ENCODE measurements at places on chromosomes 3 and 15. TPM values are rescaled to one million over a fixed set of nuclear protein-coding genes. Genes with fewer than 3 reads are reported as not detected.

IREB2 gene
- 78.6 TPM for total RNA-seq

ADGRG7 gene
- total RNA-seq = not detected

KBTBD8 gene
- total RNA-seq = 8.0 TPM

IGSF10 gene
- not detected for total RNA-seq

CRYGS gene
- total RNA-seq = 5.4 TPM

LDHAL6B gene
- not detected for total RNA-seq

IGSF11 gene
- total RNA-seq = 0.14 TPM

CCDC54 gene
- not detected for total RNA-seq

PLA2G4D gene
- not detected for total RNA-seq

TMEM202 gene
- not detected for total RNA-seq

DLL4 gene
- not detected for total RNA-seq

SERINC4 gene
- 0.23 TPM for total RNA-seq

GOLGA8T gene
- total RNA-seq = not detected

LRRC31 gene
- not detected for total RNA-seq

MLF1 gene
- total RNA-seq = 0.25 TPM

CCR8 gene
- 12.6 TPM for total RNA-seq

Measured in T-helper 2 cell treated with Interferon-gamma antibody and Interleukin-4, amounts not matched to agents 100 ng/mL and 5 ng/mL, for 36 hours (primary cell).